ENCODE measurements at places on chromosomes 16 and 17. TPM values are rescaled to one million over a fixed set of nuclear protein-coding genes. Genes with fewer than 3 reads are reported as not detected.
A peak's percentile ranks its signal among the peaks of the same experiment; 100 is the strongest.

The MMP15 gene
- total RNA-seq: 23.2 TPM

The HBM gene
- total RNA-seq: 56.1 TPM

The SLC6A4 gene
- 5.7 TPM for total RNA-seq

DNA sequence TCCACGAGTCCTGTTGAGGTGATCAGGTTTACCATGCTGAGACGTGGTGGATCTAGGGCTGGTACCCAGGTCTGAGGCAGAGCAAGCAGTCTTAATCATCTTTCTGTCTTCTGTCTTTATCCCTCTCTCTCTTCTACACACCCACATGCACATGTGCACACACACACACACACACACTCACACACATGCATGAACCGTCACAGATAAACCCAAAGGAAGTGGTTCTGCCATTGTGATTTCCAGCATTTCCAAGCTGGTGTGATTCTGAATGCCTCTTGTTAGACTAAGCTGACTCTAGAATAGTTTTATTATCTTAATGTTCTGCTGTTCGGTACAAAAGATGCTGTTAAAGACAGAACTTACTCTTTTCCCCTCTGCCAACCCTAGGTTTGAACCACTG, 411.8 kb upstream of the SALL1 start:
- no peak for DNase-seq

The ITGA2B gene
- 5.4 TPM for total RNA-seq

GRCh38 chr17:47883589-47884426, 12.2 kb upstream of the SP2 start:
- no peak for DNase-seq

The STRADA gene
- 39.9 TPM for total RNA-seq

The TBC1D3G gene
- not detected for total RNA-seq

DNA sequence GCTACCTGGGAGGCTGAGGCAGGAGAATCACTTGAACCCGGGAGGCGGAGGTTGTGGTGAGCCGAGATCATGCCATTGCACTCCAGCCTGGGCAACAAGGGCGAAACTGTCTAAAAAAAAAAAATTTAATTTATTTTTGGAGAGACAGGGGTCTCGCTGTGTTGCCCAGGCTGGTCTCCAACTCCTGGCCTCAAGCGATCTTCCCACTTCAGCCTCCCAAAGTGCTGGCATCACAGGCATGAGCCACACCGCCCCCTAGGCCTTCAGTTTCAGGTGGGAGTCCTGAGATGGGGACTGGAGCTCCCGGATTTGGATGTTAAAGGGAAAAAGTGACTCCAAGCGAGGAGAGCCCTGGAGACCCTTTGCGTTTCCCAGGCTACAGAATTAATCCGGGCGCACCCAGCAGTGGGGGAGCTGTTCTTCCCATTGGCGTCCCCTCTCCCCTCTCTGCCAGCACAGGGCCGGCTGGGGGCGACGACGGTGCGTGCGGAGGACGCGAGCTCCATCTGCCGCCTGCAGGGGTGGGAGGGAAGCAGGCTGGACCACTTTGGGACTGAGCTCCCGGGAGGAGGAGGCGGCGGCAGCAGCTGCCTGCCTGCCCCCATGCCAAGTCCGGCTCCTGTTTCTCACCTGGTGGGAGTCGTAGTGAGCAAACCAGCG, 49.3 kb upstream of the USP7 start:
- DNase-seq: no peak

GRCh38 chr16:56684926-56685590, 2.8 kb downstream of the MT1X start:
- no peak for DNase-seq

The KRTAP9-8 gene
- total RNA-seq: not detected

DNA sequence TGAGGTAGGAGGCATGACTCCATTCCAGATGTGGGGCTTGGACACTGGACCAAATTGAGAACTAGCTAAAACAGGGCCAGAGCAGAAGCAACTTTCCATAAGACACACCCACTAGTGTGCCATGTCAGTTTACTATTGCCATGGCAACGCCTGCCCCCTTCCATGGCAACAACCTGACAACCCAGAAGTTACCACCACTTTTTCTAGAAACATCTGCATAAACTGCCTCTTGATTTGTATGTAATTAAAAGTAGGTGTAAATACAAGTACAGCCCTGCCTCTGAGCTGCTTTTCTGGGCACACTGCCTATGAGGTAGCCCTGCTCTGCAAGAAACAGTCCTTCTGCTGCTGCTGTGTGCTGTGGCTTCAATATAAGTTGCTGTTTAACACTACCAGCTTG, 19.5 kb upstream of the SCNN1B start:
- DNase-seq: no peak

GRCh38 chr17:30858556-30859250, 26.9 kb downstream of the ATAD5 start:
- no peak for DNase-seq

DNA sequence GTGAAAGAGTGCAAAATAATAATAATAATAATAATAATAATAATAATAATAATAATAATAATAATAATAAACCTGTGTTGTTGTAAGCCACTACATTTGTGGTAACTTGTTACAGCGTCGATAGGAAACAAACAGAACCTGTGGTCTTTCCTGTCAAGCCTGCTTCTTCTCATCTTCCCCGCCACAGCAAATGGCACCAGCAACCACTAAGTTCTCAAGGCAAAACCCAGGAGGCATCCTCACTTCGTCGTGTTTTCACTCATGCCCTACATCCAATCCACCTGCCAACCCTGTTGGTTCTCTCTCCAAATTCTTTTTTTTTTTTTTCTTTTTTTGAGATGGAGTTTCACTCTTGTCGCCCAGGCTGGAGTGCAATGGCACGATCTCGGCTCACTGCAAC, 34.2 kb downstream of the ITGAE start:
- DNase-seq: no peak

GRCh38 chr16:48361540-48362144, 23.6 kb downstream of the SIAH1 start:
- no peak for DNase-seq

DNA sequence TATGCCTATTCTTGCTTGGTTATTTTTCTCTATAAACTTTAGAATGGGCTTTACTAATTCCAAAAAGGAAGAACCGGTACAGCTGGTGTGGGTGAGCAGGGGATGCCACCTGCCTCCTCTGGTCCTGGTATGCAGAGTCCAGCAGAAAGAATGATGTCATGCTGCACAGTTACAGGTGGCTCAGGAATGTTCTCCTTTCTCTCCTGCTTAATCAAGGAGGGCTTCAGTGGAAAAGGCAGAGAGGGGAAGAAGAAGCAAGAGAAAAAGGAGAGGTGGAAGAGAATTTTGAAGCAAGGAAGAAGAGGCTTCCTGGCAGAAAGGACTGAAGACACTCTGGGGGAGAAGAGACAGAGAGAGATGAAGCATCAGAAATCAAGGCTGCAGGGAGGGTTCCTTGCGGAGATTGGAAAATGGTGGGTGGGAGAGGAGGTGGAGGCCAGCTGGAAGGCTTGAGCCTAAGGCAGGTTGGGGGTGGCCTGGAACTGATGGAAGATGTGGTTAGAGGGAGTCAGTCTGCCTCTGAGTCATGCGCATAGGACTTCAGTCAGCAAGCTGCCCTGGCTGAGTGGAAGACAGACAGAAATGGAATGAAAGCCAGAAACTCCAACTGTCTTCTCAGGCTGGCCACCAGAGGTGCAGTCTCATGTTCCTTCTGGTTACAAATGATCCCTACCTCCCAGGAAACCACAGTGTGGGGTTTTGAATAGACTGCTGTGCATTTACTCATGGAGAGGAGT, 64.6 kb upstream of the CRHR1 start:
- DNase-seq: peak; percentile 15

- no peak for DNase-seq
These were observed 8.6 kb downstream of the RFWD3 start for GRCh38 chr16:74657870-74658642.

DNA sequence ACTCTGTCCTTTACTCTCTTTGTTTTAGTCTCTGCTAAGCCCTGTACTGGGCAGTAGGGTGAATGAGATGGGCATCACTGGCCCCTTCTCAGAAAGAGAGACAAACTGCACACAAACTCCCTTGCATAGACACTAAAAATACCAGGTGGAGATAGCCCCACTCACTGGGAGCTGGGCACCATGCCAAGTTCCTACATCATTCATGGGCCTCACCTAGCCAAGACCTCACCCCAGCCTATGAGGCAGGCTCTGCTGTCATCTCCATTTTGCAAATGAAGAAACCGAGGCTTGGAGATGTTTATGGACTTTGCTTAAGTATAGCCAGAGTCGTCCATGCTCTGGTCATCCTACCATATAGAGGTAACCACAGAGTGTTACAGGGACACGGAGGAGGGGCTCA, 499.8 kb upstream of the CDH11 start:
- DNase-seq: no peak

DNA sequence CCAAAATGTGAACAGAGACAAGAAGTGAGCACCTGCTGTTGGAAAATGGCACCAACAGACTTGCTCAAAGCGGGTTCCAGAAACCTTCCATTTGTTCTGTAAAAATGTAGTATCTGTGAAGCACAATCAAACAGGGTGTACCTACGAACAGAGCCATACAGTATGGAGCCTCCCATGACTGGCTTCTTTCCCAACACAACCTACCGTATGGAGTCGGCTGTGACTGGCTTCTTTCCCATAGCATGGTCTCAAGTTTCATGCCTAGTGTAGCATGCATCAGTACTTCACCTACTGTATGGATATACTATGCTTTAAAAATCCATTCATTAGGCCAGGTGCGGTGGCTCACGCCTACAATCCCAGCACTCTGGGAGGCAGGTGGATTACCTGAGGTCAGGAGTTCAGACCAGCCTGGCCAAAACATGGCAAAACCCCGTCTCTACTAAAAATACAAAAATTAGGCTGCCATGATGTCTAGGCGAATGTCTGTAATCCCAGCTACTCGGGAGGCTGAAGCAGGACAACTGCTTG, 26.2 kb downstream of the YWHAE start:
- no peak for DNase-seq

GRCh38 chr16:14372471-14372870, 257.6 kb downstream of the PARN start:
- no peak for DNase-seq

- no peak for DNase-seq
These were observed 2.9 kb downstream of the TMEM235 start for GRCh38 chr17:78234261-78234865.

- DNase-seq: no peak
These were observed 54.0 kb downstream of the DYNLRB2 start for GRCh38 chr16:80594756-80595155.

The CDC27 gene
- 85.4 TPM for total RNA-seq

- no peak for DNase-seq
These were observed 29.8 kb downstream of the PRSS54 start for GRCh38 chr16:58264961-58265479.

- no peak for DNase-seq
These were observed 384.3 kb downstream of the CDH13 start for GRCh38 chr16:83010776-83011720.

DNA sequence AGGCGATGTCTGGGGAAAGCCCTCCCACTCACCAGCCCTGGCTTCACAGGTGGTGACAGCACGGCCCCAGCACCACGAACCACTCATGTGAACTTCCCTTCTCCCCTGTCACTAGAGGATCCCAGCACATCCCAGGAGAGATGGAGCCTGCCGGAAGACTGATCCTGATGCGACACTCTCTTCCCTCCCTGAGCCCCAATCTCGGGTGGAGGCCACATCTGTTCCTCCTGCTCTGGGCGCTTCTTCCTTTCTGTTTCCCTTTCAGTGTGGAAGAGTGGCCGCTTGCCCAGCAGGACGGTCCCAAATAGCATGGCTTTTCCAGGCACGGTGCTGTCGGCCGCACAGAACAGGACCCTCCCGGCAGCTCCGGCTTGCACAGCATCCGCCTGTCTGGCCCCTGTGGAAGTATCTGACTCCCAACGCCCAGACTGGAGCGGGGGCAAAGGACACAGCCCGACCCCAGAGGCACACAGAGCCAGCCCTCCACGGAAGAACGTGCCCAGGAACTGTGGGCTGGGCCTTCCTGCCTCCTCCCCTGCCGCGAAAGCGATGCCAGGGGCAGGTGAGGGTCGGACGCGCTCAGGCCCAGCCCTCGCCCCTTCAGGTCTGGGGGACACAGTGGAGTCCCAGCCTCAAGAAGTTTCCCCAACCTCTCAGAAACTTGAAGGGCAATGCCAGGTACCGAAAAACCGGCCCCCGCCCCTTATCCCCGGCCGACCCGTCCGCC, 37.6 kb downstream of the CBFA2T3 start:
- DNase-seq: no peak

- no peak for DNase-seq
These were observed 11.9 kb downstream of the FOXK2 start for GRCh38 chr17:82531431-82531881.

GRCh38 chr16:88622125-88622524, 16.2 kb upstream of the IL17C start:
- no peak for DNase-seq

DNA sequence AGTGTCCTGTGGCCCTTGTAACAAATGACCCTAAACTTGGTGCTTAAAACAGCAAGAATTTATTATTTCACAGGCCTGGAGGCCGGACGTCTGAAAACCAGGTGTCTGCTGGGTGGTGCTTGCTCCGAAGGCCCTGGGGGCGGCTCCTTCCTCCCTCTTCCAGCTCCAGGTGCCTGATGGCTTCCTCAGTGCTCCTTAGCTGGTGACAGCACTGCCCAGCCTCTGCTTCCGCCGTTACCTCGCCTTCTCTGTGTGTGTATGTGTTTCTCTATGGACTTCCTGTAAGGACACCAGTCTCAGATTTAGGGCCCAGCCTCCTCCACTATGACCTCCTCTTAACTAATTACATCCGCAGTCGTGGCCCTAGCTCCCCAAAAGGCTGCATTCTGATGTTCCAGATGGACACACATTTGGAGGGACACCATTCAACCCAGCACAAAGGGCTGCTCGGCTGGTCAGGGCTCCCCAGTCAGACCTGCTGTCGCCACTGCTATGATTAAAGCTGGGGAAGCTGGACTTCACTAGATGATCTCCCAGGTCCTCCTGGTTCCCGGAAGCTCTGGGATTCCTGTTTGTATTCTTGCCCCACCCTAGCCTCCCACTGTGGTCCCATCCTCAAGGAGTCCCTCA, 172.8 kb downstream of the IRF8 start:
- DNase-seq: no peak

The SPATA32 gene
- not detected for total RNA-seq

DNA sequence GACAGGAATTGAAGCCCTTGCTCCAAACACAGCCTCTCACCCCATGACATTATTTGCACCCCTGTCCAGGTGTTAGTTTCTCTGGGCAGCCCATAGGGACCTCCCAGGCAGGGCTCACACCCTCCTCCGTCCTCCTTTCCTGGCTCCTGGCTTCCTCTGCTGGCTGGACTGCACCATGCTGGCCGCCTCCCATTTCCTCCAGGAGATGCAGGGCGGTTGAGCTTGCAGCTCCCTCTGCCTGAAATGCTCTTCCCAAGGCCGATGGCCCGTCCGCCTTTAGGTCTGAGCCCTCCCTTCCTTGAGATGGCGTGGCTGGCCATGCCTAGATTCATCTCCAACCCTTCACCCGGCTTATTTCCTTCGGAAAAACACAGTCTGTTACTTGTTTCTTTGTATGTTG, 334.8 kb downstream of the SNX29 start:
- DNase-seq: no peak
